Neural crest cell (in vitro differentiated cells): ENCODE measurements at places on chromosomes 1 and 21. TPM values are rescaled to one million over a fixed set of nuclear protein-coding genes. Genes with fewer than 3 reads are reported as not detected.
A peak's percentile ranks its signal among the peaks of the same experiment; 100 is the strongest.

CHRNB2 gene
- total RNA-seq = 8.7 and 10.6 TPM in 2 replicates

CFAP410 gene
- 23.9 and 24.6 TPM in 2 replicates for total RNA-seq

MRPL24 gene
- total RNA-seq = 37.3 and 49.3 TPM in 2 replicates

IVL gene
- not detected in 2 replicates for total RNA-seq

PLEKHG5 gene
- total RNA-seq = 28.9 and 31.7 TPM in 2 replicates

S100A2 gene
- not detected in 2 replicates for total RNA-seq

DNA sequence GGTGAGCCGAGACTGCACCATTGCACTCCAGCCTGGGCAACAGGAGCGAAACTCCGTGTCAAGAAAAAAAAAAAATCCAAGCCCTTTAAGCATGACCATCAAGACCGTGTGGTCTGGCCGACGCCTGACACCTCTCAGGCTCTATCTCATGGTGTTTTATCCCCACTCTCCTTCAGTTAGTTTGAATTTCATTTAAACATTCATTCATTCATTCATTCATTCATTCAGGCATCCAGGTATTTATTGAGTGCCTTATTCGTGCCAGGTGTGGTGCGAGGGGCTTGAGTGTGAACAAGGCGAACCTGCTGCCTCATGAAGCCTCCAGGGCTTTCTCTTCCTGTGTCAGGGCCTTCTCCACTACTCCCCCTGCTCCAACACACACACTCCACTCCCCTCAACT lies 22.6 kb upstream of the OPRD1 start:
- no peak for DNase-seq

- DNase-seq = no peak
Observed at GRCh38 chr21:29146726-29147125, 16.3 kb downstream of the MAP3K7CL start.

GRCh38 chr1:162168261-162168660 lies 98.8 kb downstream of the NOS1AP start:
- no peak for DNase-seq

DNA sequence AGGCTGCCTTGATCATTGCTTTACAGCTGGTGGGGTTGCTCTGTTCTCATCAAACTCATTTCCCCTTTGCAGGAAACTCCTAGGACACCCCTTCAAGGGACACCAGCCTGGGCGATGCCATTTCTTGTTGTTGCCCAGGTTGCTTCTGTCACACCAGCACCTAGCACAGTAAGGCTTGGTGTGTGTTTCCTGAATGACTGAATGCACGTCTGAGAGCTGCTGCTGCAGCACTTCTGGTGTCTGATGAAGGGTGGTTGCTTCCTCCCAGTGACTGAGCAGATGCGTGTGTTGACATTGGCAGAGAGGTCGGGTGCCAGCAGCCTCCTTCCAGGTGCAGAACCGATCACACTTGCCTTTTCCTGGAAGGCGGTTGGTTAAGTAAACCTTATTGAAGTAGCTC lies 477.4 kb downstream of the CAMTA1 start:
- DNase-seq = no peak

DNA sequence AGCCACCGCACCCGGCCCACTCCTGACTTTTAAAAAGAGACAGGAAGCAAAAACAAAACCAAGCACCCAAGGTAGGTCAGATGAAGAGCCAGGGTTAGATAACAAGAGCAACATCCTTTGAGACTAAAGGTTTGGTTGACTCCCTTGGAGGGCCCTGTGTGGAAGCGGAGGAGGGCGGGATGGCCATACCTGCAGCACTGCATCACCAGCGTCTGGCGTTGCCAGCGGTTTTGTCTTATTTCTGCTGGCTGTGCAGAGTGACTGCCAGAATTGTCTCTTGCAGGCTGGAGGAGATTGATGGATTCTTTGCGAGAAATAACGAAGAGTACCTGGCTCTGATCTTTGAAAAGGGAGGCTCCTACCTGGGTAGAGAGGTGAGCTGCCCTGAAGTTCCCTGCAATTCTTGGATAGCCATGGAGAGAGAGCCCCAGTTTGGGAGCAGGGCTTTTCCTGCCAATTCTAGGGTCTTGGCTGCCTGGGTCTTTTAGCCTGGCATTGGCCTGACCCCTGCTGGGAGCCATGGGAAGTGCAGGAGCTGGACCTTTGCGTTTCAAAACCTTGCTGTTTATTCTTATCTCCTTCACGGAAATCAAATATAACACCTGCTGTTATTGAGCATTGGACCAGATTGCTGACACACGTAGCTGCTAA lies 24.0 kb downstream of the QSOX1 start:
- peak; percentile 84 for DNase-seq

DNA sequence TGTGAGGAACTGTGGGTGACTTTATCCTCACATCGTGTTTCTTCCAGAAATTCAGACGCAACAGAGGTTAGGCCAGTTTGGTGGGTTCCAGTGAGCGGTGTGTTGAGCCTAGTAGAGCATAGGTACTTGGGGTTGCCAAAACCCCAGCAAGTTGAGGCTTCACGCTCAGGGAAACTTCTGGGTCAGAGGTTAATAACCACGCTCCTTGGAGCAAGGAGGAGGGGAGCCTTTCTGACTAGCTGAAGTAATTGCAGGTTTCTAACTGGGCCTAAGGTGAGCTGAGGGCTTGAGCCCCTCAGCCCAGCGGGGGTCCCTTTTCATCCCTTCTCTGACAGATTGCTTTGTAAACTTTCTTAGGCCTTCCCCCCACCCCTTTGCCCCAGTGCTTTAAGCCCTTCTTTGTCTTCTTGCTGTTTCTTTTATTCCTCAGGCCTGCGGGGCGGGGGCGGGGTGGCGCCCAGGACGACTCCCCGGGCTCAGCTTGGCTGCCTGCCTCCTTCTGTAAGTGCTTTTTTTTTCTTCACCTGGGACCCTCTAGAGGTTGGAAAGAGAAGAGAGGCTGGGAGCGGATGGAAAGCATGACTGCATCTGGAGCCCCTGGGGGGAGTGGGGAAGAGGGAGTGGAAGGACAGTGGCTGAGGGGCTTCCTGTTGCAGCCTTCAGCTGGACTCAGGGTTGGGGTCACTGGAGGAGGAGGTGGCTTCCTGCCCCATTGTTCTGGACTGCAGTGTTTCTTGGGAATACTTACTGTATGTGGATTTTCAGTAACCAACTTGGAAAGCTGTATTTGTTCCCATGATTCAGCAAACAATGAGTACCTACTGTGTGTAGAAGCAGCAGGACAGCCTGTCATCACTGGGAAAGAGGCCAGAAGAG lies 1.3 kb upstream of the ZNF436 start:
- DNase-seq = peak; percentile 30

DNA sequence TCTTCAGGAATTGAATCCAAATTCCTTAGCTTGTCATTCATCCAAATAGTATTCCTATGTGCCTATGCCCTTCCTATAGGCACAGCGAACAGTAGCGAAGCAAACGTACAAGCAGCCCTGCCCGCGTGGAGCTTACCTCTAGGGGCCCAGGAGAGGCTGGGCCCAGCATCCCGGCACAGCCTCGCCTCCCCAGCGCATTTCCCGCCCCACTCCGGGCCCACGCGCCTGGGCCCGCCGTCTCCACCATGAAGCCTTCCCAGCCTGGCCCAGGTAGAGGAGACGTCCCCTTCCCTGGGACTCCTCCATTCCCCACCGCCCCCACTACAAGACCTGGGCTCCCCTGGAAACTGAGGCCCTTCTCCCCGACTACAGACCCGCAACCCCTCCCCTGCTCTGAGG lies 245 bp upstream of the TMEM269 start:
- DNase-seq = no peak

- no peak for DNase-seq
Observed at GRCh38 chr1:97668945-97669344, 251.9 kb downstream of the DPYD start.

- no peak for DNase-seq
Observed at GRCh38 chr1:217498209-217498608, 132.7 kb downstream of the GPATCH2 start.

DNA sequence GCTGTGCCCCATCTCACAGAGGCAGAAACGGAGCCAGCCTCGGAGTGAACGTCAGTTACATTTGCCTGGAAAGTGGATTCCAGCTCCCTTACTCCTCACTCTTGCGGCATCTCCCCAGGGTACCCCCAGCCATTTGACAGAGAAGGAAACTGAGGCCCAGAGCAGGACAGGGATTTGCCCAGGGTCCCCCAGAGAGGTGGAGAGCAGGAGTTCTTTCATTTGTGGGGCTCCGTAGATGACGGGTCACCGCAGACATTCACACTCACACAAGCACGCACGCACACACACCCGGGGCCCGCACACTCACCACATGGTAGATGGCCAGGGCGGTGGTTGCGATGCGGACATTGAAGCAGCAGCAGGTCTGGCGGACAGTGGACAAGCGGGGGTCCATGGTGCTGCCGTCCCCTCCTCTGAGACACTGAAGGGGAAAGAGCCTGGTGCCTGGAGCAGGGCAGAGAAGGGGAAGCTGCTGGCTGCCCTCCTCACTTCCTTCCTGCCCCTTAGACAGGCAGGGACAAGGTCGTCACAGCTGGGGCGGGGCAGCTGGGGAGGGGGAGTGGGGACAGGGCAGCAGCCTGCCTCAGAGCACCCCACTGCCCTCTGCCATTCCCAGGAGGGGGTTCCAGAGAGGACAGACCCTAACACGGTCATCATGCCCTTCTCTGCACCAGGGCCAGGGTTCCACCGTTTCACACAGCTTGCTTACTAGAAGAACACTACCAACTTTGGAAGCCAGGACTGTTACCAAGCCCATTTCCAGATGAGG lies at the start of gene LAPTM5:
LAPTM5 (minus strand) TSS at position 423 of the 769 bp plus-strand sequence; CDS start at position 394, 29 bp downstream.
- no peak for DNase-seq

GRCh38 chr1:81585371-81585770 lies 215.4 kb upstream of the ADGRL2 start:
- DNase-seq = no peak

DNA sequence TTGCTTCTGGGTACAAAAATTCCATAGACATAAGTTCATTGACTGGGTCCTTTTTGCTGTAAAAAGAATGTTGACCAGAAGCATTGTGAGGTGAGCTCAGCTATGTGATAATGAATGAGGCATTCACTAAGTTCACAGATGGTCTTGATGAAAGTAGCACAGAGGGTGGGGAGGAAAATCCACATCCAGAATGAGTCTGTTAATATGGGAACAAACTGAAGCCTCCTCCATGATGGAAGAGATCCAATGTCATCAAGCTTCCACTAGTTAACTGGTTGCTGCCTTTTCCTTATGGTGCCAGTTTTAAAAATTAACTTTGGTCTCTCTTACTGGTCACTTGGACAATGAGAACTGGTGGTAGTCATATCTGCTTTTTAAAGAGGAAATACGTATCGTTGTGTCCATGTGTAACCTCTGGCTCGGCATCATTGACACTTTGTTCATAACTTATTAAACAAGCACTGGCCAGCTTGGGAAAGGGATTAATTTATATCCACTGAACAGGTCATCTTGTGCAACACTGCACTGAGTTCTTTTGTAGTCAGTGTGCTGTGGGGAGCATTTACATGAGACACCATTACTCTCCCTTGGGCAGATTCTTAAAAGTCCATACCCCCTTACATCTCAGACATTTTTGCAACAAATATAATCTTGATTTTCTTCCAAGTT lies 88.6 kb downstream of the ADAMTS1 start:
- DNase-seq = no peak

DNA sequence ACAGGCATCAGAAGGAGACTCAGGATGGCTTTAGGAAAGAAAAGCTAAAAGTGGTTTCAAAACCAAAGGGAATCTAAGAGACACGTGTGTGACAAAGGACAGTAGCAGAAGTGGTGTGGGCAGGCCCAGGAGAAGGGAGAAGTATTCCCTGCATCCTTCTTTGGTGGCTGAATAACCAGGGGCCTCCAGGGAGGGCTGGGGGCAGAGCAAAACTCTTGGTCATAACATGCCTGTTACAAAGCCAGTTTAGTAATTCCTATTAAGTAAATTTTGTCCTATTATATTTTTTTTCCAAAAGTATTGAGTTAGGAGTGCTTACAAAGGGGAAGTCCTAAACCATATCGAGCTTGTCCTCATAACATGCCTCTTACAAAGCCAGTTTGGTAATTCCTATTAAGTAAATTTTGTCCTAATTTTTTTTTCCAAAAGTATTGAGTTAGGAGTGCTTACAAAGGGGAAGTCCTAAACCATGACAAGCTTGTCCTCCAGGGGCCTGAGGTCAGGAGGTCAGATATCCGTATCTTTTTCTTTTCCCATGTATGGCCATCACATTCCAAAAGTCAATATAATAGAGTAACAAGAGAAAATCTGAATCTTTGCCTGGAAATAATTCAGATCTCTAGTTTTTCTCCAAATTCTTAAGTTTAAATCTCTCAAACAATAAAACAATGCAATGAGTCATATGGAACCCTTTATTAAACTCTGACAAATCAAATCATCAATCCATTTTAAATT lies 509.2 kb downstream of the LTN1 start:
- no peak for DNase-seq

- peak; percentile 21 for DNase-seq
Observed at GRCh38 chr1:233081735-233082134, 131.3 kb downstream of the NTPCR start.

DNA sequence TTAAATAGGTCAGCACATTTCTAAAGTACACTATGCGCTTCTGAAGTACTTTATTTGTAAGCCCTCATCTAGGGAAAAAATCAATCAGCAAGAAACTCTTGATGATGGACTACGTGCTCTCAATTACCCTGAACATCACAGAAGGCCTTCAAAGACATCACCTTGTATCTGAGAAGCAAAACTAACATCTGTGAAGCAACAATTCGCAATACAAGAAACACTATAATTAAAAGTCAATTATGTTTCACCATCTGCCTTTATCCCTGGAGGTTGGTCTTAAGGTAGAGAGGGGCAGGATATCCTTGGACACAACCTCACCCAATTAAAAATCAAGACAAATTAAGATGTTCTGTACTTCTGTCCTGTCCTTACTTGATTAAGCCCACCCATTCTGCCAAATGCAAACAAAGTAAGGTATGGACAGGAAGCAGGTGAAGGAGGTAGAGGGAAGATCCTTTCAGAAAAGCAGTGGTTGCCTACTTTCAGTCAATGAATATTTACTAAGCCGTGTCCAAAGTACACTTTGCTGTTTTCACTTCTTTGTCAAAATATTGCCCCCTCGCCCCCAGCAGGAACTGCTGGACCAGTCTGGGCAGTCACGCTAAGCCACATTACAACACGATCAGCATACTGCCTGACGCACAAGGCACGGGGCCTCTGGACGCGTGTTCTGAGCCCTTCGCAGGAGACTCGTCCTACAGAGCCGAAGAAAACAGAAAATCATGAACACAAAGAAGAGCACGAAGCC lies 887 bp downstream of the SLC19A2 start:
- no peak for DNase-seq

GRCh38 chr1:226736908-226737818 lies 1.9 kb downstream of the ITPKB start:
- peak; percentile 40 for DNase-seq

- DNase-seq = peak; percentile 74
Observed at GRCh38 chr1:23544444-23545389, 13.7 kb upstream of the E2F2 start.

DNA sequence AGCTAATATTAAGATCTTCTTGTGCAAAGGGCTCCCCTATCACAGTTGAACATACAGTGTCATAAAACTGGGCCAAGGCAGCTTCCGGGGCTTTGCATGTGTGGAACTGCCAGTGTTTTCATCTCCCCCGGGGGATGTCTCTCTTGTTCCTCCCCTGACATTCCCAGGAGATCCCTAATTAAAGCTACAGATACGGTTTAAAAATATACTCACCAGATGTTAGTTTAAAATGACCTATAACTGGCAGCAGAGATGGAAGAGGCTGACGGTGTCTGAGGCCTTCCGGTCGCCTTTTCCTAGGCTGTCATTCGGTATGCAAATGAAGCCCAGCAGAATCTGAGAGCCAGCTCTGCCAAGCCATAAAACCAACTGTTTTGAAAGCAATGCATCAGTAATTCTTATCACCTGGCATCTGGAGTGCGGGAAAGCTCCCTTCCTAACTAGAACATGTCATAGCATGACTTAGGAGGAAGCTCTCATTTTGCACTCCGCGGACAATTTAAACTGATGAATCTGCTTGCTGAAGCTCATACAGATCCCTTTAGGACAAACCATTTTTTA lies 436.5 kb upstream of the VAMP3 start:
- no peak for DNase-seq
